NCI-H1092 treated with DMSO at 0.1 percent for 48 hours (cell line): ENCODE measurements at places on chromosomes 13 and 19.

DNA sequence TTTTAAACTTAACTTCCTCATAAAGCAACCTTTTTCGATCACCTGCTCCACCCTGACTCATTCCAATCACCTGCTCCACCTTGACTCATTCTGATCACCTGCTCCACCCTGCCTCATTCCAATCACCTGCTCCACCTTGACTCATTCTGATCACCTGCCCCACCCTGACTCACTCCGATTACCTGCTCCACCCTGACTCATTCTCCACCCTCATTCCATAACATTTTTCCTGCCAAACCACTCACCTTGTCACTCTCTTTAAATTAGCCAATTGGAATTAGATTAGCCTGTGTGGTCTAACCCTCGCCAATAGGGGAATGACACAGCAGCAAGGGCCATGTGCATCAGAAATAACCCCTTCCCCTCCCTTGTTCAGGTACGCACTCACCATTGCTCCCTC, 31.9 kb upstream of the ZNF83 start:
- no peak for DNase-seq

GRCh38 chr13:95180513-95181245, 120.6 kb downstream of the ABCC4 start:
- DNase-seq = no peak

GRCh38 chr13:29279356-29280254, 315.9 kb downstream of the SLC7A1 start:
- no peak for DNase-seq

GRCh38 chr13:85363504-85363903, 435.7 kb downstream of the SLITRK6 start:
- DNase-seq = no peak

DNA sequence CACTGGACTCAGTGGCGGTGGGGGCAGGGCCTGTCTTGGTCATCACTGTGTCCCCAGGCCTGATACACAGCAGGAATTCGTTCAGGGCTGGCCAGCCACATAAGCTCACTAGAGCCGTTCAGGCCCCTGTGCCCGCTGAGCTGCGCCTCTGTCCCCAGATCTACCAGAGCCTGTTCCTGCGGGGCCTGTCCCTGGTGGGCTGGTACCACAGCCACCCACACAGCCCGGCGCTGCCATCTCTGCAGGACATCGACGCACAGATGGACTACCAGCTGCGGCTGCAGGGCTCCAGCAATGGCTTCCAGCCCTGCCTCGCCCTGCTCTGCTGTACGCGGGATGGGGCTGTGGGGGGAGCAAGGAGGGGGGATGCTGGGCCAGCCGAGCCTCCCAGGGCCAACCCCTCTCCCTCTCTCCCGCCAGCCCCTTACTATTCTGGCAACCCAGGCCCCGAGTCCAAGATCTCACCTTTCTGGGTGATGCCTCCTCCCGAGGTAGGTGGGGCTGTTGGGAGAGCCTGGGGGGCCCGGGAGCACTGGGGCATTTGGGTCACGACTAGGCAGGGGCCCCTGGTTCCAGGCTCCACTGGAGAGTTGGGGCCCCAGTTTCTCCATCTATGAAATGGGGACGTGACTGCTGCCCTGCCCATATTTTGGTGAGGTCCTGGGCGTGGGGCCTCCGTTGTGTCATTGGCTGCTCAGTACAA, 13.9 kb downstream of the MPND start:
- DNase-seq = no peak
